ENCODE measurements at places on chromosomes 3 and 15.
A peak's percentile ranks its signal among the peaks of the same experiment; 100 is the strongest.

GRCh38 chr3:89116476-89116875, 9.1 kb downstream of the EPHA3 start:
- no peak for DNase-seq

DNA sequence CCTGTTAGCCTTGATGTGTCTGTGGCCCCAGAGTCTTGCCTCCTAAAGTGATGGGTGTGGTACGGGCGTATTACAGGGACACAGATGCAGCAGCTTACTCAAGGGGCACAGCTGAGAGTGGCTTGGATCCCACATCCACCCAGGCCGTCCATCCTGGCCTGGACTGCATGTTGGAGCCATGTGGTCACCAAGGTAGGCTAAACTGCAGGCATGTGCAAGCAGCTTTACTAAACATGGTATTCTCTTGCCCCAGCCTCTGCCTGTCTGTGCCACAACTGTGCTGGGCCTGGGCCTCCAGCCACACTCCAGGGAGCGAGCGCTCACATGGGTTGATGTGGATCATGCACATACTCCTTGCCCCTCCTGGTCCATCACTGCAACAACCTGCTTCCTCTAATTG, 6.1 kb upstream of the GPR62 start:
- no peak for DNase-seq

DNA sequence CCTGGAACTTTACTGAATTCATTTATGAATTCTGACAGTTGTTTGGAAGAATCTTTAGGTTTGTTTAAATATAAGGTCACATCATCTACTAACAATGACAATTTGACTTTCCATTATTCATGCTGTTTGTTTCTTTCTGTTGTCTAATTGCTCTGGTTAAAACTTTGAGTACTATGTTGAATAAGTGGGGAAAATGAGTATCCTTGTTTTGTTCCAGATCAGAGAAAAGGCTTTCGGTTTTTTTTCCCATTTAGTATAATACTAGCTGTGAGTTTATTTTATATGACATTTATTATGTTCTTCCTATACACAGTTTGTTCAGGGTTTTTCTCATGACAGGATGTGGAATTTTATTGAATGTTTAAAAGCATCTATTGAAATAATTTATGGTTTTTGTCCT, 11.3 kb upstream of the TUBGCP5 start:
- DNase-seq: no peak

GRCh38 chr3:14810070-14810791, 8.5 kb upstream of the FGD5 start:
- no peak for DNase-seq

- DNase-seq: no peak
These were observed 210.8 kb upstream of the ARHGEF26 start for GRCh38 chr3:153910387-153910786.

DNA sequence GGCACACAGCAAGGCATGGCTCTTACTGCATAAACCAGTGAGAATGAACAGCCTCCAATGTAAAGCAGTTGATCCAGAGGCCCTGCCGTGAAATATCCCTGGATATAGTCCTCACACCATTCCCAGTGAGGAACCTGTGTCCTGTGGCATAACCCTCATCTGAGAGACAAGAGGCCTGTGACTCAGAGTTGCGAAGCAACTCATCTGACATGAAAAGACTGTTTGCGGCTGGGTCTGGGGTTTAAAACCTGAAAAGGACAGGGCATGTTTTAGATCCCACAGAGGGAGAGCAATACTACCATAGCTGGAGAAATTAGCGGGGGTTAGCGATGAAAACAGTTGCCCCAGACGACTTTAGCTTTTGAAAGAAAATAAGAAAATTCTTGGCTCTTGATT, 165.3 kb upstream of the BHLHE40 start:
- DNase-seq: no peak

GRCh38 chr3:64318001-64318400, 92.7 kb upstream of the PRICKLE2 start:
- peak; percentile 93 for DNase-seq

All from epithelial cell of proximal tubule (primary cell).